ENCODE measurements at places on chromosomes 5 and 9.
A peak's percentile ranks its signal among the peaks of the same experiment; 100 is the strongest.

GRCh38 chr5:16740066-16740810, 123.4 kb upstream of the RETREG1 start:
- DNase-seq, result no peak

- DNase-seq, result no peak
These were observed 1.6 kb upstream of the ANXA2R start for GRCh38 chr5:43041669-43042175.

GRCh38 chr5:151674626-151675610, 11.8 kb downstream of the SPARC start:
- DNase-seq, result no peak

- no peak for DNase-seq
These were observed 75.7 kb downstream of the PBX3 start for GRCh38 chr9:125822902-125823301.

DNA sequence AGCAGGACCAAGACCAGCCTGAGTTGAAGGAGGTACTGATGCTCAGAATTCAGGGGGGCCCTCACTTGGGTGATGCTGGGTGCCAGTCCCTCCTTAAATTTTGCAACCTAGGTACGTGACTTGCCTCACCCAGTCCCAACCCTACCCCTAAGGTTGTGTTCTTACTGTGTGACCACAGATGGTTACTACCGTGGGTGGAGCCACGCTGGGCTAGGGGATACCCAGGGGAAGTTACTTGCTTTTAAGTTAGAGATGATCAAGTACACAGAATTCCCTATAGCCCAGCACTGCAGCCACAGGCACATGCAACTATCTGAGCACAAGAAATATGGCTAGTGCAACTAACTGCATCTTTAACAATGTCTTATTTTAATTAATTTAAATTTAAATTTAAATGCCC, 32.9 kb downstream of the NXNL2 start:
- DNase-seq, result peak; percentile 41

DNA sequence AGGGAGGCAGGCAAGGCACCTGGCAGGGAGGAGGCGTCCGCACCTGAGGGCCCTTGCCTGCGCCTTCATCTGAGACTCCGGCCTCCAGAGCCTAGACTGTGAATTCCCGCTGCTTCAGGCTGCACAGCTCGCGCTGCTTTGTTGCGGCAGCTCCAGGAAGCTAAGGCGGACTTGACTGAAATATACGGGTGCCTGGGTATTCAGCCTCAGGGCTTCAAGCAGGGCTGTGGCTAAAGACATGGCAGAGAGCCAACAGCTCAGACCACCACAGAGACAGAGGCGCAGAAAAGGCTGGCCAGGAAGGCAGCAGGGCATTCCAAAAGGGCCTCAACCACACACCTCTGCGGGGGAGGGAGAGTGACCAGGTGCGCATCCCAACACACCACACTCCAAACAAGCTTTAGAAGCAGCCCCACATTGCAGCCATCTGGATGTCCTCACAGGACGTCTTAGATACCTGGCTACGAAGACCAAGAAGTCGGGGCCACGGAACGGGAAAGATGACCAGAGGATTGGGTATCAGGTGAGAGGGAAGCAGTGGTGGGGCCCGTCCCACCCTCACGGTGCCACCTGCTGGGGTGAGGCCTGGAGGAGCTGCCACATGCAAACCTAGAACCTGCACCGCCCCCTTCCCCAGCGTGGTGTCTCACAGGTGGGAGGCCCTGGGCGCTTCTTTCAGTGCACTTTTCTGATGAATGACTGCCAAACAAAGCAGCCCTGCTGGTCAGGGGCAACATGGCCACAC, 1.7 kb upstream of the DPH7 start:
- no peak for DNase-seq

DNA sequence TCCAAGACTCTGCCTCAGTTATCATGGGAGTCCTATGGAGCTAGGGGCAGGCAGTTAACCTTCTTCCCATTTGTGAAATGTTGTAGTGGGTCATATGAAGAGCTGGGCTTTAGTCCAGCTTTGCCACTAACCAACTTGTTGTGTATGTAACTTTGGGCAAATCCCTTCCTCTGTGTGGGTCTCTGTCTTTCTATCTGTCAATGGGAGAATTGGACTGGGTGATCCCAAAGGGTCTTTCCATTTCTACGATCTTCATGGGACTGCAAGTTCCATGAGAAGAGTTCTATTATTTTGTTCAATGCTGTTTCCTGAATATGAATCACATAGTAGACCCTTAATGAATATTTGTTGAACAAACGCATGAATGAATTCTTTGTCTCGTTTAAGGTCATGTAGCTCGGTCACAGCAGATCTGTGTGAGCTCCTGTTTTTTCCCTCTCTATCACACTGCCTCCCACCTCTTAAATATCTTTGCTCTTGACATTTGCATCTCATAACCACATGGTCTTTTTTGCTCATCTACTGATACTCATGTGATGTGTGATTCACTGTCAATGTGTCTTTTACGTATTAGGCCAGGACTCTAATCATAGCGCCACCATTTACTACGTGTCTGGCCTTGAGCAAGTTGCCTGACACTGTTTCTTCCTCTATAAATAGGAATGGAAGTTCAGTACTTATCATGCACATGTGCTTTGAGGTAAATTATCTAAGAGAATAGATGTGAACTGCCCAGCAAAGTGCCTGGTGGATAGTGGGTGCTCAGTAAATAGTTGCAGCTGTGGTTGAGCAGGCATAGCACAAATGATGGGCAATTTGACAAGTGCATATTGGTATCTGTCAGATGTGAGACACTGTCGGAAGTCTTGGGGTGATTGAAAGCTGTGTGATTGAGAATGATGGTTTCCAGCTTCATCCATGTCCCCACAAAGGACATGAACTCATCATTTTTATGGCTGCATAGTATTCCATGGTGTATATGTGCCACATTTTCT, 37.4 kb downstream of the PTTG1 start:
- DNase-seq, result peak; percentile 59

- DNase-seq, result no peak
These were observed 64.0 kb downstream of the DEPDC1B start for GRCh38 chr5:60636001-60636400.

- DNase-seq, result no peak
These were observed 11.6 kb downstream of the SKIC3 start for GRCh38 chr5:95543017-95543705.

DNA sequence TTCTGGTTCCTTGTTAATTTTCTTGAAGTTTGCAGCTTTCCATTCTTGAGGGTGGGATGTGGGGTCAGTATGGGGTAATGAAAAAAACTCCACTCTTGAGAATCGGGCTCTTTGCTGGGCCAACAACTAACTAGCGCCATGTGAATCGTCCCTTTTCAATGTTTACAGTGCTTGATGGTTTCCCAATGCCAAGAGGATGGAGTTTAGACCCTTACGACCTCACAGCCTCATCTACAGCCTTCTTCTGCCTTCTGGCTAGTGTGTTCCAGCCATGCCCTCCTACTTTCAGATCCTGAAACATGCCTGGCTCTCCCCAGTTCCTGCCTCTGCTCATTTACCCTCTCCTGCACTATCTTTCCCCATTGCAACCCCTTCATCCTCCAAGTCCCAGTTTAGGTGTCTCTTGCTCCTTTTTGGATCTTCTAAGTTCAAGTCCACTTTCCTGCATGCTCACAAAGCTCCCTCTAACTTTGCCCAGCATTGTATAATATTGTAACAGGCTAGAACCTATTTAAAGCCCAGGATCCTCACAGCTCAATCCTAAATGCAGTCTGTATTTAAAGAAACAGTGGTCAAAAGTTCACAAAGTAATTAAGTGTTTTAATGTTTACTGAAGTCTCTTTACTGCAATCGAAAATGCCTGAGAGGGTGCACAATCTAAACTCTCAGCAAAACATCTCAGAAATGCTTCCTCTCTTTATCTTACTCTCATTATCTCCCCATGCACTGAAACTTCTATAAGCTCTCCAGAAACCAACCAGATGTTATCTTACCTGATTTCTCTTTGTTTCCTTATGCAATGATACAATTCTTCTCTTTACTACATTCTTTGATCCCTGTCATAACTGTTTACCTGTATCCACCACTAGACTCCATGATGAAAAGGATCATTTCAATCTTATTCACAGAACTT, 20.6 kb upstream of the CAST start:
- no peak for DNase-seq

DNA sequence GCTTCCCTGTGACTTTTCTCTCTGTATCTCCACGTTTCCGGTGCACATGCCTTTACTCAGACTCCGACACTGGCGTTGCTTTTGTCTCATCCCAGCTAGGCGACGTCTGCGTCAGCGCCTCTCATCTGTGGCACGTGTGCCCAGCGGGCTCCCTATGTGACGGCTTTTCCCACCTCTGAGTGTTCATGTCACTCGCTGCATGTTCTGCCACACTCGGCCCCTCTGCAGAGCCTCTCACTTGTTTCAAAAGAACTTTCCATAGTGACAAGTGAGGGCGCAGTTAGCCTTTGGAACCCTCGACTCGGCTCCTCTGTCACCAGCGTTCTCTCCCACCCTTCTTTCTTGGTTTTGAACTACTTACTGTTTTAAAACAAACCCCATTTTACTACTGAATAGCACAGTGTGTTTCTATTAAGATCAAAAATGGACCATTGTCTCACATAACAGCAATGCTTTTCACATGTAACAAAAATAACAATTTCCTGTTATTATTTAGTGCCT, 113.4 kb upstream of the CACNA1B start:
- DNase-seq, result no peak

DNA sequence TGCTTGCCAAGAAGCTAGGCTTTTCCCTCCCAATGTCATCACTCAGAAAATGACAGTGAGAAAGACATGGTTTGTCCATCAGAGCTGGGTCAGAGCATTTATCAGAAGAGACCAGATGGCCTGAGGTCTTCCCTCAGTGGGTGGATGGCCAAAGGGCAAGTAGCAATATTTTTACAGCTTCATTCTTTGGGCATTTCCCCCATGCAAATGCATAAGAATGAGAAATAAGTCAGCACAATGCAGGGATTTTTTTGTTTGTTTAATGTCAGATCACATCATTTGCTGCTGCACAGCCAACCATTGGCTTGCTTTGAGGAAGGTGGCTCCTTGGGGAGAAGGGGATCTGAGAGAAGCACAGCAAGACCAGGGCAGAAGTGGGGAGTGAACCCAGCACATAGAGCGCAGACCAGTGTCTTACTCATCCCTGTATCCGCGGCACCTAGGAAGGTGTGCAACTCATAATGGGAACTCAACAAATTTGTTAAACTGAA, 209.6 kb downstream of the SEMA6A start:
- DNase-seq, result peak; percentile 63

DNA sequence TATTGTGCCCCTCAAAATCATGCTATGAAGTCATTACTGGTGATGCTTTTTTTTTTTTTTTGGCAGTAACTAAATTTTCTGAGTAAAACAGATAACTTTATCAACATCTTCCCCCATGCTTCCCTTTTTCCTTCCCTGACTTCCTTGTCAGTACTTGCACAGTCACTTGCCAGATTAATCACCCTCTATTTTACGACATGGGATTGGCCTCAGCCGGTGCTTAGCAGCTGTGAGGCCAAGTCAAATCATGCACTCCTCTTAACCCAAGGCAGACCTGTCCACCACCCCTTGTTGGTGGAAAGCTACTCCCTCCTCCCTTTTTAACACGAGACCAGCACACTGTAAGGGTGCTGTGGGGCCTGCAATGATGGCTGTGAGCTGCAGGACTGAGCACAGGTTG, 118.0 kb upstream of the OTULINL start:
- DNase-seq, result no peak

- DNase-seq, result no peak
These were observed 1163.6 kb downstream of the CDH12 start for GRCh38 chr5:21689587-21689986.

DNA sequence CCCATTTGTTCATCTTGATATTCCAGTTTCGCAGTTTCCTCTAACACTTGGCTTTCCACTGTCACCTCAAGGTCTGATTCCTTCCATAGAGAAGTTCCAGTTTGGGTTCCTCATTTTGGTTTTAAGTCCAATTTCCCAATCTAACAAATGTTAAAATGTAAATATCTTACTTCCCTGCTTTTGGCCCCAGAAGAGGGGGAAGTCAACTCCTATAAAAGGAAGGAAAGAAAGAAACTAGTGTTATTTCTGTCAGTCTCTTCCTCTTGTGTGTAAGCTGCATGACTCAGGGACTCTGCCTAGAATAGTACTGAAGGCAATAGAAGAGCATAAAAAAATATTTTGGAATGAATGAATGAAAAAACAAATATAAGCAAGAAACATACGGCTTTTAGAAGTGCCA, 127.5 kb upstream of the CCNG1 start:
- no peak for DNase-seq

GRCh38 chr9:124016175-124017050, 4.8 kb downstream of the LHX2 start:
- peak; percentile 59 for DNase-seq
